Stimulated activated naive B cell treated with anti-CD40 and anti-IgM and Interleukin-4, amounts not matched to agents 10 μg/mL and 1 μg/mL and 100 μg/mL, for 72 hours (primary cell): ENCODE measurements at places on chromosomes 12 and 14.

DNA sequence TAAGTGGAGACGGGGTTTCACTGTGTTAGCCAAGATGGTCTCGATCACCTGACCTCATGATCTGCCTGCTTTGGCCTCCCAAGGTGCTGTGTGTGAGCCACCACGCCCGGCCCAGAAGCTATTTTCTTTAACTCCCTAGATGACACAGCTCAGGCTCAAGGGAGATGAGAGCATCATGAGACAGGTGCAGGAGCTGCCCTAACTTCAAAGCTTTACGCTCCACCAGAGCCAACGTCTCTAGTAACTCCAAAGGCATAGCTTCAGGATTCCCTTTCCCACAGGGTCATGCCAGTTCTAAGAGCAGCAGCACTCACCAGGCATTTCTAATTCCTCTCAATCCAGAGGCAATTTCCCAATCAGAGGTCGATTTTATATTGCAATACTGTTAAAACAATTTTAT is 21.0 kb downstream of the NDUFA12 start:
- DNase-seq: no peak

GRCh38 chr12:122855928-122856831 is 20.9 kb downstream of the HIP1R start:
- no peak for DNase-seq

DNA sequence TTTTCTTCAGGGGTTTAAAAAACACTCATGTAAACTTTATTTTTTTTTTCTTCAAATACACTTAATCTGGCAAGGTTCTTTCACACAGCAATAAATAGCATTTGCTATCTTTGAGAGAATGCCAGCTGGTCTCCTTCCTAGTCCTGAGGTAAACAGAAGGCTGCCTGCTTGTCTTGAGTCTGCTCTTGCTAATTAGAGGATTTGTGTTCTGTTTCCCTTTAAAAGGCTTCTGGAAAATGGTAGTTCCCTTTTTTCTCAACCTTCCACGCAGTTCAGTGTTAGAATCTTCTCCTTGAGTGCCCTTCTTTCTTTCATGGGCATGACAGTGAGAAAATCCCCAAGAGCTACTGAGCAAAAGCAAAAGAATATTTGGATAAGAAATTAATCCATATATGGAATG is 92.3 kb upstream of the DCN start:
- DNase-seq: no peak

DNA sequence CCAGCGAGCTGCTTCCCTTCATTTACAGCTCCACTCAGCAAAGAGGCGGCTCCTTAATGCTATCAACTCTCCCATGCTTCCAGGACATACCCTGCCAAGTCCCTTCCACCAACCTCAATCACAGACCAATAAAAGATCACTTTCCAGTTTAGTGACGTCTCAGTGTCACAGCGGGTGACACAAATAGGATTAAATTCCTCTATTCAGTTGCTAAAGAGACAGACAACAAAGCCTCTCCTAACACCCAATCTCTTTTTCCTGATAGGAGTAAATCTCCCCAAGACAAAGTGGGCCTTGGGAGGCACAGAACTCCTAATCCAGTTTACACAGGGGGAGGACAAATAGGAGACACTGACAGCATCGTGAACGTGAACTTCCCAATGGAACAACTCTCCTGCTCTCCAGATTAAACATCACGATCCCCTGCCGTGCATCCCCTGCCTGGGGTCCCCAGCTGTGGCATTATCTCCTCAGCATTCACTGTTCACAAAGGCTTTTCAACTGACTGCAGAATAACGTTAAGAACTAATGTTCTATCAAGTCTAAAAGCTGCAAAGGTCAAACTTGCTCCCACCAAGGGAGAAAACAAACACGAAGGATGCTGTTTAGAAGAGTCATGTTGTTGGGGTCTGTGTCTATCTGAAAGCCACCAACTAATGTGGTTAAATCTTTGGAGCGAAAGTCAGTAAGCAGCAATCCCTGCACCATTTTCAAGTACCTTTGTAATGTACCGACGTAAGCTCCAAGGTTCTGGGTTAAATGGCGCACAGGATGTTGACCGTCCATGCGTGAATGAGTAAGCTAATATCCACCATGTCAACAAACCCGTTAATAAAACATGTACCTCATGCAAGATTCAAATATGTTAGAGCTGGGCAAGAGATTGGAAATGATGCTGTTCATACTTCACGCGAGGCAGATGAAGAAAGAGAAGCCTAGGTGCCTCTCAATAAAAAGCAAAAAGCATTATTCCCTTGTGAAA is 31.5 kb downstream of the TMEM132D start:
- no peak for DNase-seq

DNA sequence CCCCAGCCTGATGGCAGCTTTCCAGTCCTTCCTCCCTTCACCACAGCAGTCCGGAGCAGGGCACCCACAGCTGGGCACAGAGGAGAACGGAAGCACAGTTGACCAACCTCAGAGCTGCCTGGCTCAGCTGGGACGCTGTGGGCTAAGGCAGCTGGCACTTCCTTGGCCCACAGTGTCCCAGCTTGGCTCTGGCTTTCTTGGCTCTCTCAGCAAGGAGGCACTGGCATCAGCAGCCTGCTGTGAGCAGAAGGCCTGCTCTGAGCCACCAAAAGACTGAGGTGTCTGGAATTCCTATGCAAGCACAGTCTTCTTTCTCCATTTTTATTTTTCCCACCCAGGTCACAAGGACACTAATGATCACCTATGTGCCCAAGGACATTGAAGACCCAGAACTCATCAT is 32.6 kb downstream of the NGB start:
- no peak for DNase-seq

DNA sequence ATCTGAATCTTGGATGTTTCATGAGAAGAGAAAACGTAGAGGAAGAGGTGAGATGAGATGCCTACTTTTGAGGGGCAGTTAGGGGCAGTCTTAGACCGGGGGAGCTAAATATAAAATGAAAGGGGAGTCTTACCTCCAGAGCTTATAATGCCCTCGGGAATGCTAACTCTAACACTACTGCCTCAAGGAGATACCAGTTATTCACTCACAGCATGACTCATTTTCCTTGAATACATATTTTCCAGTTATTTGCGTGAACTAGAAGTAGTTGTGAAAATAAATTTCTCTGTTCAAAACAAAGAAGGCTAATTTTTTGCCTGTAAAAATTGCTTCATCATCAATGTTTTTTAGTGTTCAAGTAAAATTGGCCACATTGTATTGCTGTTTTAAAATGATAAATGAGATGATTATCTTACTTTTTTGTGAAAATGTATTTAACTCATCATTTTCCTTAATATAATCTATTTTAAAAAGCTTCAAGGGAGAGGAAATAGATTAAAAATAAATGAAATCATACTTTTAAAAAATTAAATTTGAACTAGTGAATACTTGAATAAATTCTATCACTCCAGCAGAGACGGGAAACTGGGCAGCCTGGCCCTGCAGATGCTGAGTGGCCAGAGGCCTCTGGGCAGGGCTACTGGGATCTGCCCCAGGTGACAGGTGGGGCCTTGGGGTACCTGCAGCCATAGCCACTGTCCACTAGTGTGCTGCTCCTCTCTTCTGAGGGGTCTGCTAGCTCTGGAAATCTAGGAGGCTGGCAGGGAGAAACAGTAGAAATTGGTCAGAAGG is 339.3 kb downstream of the EGLN3 start:
- no peak for DNase-seq

- no peak for DNase-seq
Observed at GRCh38 chr14:92314182-92314581, 8.8 kb upstream of the SLC24A4 start.

- DNase-seq: no peak
Observed at GRCh38 chr12:26037615-26038220, 79.2 kb downstream of the RASSF8 start.

- DNase-seq: no peak
Observed at GRCh38 chr12:28925719-28926376, 223.2 kb upstream of the FAR2 start.

GRCh38 chr12:116933091-116933490 is 22.3 kb downstream of the FBXW8 start:
- no peak for DNase-seq

DNA sequence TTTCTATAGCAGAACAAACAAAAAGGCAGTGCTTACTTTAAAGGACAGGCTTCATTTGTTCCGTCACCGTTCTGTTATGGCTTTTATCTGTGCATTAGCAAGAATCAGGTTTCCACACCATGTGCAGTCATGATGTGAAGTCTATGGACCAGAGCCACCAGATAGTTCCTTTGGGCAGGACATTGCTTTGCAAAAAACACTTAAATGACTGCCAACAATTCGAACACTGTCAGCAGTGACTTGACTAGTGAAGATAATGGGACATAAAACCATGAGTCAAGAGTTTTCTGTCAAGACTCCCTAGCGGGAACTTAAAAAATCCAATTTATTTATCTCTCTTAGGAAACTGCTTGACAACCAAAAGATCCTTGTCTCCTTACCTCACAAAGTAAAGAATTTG is 80.3 kb downstream of the NKX2-1 start:
- no peak for DNase-seq

DNA sequence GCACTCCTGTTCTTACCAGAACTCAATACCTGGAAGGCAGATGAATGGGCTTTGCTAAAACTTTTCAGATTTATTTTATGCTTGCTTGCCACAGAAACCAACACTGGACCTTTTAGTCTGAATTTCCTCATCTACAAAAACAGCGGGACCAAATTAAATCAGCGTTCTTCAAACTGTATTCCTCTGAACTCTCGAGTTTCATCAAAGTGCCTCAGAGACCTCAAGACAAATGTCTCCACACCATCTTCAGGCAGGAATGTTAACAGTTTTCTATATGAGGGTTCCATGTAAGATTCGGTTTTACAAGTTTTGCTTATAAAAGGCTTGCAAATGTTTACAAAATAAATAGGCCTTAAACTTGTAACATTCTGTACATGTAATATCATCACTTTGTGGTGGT is 74.6 kb downstream of the MED13L start:
- DNase-seq: no peak

- DNase-seq: no peak
Observed at GRCh38 chr12:68792952-68793351, 15.0 kb upstream of the MDM2 start.

DNA sequence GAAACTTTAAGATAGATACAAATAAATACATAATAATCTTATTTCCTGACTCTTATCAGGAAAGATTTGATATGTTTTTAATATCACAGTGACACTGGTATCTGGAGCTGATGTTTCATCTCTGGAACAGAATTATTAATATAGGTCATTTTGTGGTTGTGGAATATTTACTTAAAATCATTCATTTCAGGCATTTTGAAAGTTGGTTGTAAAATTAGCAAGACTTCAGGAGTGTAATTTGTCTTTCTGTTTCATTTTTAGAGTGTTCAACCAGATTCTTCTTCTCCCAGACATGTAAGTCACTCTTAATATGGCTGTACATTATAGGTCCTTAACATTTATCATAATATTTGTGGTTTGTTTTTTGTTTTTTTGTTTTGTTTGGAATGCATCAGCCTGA is 115.7 kb downstream of the PCNX1 start:
- DNase-seq: no peak

GRCh38 chr12:115481141-115481540 is 796.4 kb downstream of the MED13L start:
- no peak for DNase-seq

- no peak for DNase-seq
Observed at GRCh38 chr12:131093971-131094830, 140.5 kb downstream of the ADGRD1 start.

GRCh38 chr14:63361790-63362189 is 43.1 kb upstream of the GPHB5 start:
- DNase-seq: no peak

GRCh38 chr12:65557438-65558181 is 266.7 kb upstream of the HMGA2 start:
- no peak for DNase-seq
